ENCODE measurements at places on chromosomes 13 and 19.

DNA sequence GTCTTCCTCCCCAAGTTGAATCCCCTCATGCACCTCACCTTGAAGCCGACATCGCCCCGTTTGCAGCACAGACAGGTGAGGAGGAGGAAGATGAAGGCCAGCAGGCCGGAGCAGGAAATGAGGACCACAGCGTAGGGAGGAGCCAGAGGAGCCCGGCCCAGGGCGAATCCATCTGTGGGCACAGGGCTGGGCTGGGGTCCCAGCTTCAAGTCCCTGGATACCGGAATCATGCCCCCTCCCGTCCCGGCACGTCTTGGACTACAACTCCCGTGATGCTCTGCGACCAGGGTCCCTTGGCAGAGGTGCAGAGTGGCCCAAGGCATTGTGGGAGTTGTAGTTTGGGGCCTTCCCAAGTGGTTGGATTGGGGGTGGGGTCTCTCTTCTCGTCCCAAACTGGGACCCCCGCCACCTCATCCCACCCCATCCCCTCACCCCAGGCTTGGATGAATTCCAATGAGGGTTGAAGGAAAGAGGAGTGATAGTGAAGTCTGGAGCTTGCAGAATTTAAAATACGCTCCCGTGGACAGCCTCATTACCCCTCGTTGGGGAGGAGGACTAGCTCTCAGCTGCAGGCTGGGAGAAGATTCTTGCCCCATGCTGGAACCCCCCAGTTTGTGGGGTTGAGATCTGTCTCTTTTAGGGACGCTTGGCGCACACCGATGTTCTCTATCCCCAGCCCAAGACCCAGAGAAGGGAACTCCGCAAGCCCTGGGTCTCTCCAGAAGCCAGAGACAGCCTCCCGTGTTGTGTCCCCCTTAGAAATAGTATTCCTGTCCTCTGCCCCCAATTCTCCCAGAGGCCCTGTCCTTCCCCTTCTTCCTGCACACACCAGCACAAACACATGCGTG lies 990 bp downstream of the LMTK3 start:
- DNase-seq: no peak

GRCh38 chr13:47215736-47216135 lies 318.9 kb upstream of the HTR2A start:
- no peak for DNase-seq

- DNase-seq: no peak
These were observed 318.2 kb downstream of the MYO16 start for GRCh38 chr13:108947551-108948030.

GRCh38 chr19:45528149-45528743 lies 21.0 kb downstream of the VASP start:
- DNase-seq: no peak

DNA sequence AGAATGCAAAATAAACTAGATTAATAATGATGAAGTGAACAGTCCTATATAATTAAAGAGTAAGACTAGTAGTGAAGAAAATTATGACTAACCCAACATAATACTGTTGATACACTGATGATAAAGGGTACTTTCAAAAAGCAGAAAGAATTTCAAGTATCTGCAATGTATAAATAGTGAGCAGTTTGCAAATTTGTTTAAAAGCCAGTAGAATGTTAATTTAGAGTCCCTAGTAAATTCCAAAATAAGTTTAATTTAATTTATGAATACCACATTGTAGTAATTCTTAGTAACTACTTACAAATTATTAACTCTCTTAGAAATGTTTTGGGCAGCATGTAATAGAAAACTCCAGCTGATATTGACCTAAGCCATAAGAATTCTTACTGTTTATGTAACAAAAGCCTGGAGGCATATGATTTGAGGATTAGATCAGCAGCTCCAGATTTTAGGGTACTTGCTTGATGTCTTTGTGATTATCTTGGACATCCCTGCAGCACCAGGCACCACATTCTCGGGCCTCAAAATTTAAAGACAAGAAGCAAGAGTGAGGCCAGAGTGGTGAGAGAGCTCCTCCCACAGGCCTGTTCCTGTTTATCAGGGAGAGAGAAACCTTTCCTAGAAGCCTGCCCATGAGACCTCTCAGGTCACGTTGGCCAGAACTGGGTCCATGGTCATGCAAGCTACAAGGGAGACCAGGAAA lies 67.6 kb upstream of the TDRD3 start:
- DNase-seq: no peak

DNA sequence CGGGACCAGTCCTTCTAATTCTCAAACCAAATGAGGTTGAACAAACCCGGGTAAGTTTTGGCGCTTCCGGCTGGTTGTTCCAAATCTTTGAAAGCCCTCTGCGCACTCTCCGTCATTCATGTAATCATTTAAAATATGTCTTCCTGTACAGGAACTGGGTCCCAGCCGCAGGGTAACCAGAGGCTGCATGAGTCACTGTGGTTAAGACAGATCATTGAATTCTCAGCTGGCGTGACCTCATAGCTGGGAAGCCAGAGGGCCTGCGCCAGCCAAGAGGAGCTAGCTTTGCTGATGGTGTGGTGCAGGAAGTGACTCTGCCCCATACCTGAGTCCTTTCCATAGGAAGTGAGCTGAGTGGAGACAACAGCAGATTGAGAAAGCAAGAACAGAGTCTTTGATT lies 135.2 kb downstream of the TSHZ3 start:
- no peak for DNase-seq

DNA sequence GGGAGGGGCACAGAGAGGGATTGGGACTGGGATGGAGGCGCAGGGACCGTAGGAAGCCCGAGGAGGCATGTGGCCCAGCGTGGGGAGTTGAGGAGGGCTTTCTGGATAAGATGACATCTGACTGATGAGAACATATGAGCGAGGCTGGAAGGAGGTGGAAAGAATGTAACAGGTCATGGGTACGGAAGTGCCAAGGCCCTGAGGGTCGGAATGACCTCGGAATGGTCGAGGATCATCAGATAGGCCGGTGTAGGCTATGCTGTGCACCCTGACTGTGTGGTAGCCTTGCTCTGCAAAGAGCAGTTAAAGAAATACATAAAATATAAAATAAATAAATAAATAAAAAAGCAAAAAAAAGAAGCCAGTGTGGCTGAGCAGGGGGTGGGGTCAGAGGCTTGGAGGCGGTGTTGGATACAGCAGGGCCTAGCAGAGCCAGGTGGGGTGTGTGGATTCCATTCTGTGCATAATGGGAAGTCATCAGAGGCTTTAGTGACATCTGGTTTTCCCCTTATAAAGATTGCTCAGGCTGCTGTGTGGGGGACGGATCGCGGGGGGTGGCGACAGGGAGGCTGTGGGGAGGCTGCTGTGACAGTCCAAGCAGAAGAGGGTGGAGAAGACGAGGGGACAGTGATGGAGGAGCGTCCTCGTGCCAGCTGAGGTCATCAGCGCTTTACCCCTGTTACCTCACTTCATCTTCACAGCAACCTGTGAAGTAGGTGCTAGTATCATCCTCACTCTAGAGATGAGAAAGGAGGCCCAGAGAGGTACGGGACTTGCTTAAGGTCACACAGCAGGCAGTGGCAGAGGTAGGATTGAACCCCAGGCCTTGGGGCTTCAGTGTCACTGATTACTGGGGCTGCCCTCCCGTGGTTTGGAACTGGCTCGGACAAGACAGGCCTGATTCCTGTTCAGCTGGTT lies 5.0 kb downstream of the PAK4 start:
- DNase-seq: no peak

- DNase-seq: no peak
These were observed 349.5 kb upstream of the MIR17HG start for GRCh38 chr13:90997951-90998350.

GRCh38 chr13:113184568-113185440 lies 23.7 kb downstream of the PCID2 start:
- no peak for DNase-seq

DNA sequence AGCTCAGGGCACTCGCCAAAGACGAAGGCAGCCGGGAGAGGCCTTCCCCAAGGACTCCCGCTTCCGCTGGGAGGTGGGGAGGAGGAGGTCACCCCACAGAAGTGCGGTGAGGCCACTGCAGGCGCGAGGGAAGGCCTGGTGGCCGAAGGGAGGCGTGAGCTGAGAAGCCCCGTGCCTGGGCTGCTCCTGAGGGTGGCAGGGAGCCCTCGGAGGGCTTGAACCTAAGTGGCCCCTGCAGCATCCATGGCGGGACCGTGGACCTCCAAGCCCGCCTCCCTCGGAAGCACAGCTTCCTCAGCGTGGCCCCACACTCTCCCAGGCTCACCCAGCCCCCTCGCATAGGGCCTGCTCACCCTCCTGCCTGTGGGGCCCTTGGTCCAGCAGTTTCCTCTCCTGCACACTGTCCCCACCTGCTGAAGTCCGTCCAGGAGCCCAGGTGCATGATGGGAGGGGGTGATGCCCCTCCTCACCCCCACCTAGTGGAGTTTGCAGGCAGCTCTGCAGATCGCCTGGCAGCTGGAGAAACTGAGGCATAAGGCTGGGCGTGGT lies 25.9 kb downstream of the EFNA2 start:
- DNase-seq: no peak

DNA sequence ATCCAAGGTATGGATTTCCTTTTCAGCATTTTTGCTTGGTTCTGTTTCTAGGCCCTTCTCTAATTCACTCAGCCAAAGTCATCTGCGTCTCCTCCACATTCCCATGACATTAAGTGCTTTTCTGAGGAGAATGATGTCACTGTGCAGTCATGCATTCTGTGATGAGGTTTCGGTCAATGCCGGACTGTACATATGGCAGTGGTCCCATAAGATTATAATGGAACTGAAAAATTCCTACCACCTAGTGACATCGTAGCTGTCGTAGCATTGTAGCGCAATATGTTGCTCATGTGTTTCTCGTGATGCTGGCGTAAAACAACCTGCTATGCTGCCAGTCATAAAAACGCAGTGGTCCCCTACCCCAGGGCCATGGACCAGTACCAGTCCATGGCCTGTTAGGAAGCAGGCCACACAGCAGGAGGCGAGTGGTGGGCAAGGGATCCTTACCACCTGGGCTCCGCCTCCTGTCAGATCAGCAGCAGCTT lies 63.4 kb upstream of the TNFRSF19 start:
- peak; percentile 67 for DNase-seq

DNA sequence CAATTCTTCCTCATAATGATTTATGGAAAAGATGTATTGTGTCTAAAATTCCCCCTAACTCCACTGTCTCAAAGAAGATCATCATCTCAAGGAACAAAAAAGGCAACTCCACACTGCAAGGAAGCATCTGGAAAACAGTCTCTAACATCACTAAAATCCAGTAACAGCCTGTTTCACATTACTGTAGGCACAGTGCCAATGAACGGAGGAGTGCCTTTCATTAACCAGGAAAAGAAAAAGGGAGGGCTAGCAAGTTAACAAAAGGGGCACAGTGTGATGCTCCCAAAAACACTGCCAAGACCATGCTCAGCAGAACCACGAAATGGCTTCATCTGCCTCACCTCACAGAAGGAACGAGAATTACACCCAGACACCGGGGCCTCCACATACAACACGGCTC lies 8.5 kb downstream of the TMTC4 start:
- DNase-seq: no peak

GRCh38 chr13:35343417-35343816 lies 133.1 kb downstream of the MAB21L1 start:
- DNase-seq: no peak

DNA sequence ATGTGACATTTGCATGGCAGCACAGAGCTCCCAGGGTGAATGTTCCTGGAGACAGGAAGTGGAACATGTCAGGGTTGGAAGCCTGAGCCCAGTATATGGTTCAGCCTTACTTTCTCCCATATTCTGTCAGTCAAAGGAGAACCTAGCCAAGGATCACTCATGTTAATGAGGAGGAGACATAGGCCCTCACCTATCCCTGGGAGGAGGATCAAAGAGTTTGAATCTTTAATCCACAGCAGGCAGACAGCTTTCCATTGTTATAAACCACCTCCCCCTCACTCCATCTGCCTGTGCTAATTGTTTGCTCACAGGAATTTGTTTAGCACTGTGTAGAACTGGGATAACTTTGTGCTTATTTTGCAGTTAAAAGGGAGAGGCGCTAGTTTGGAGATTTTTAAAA lies 1069.1 kb downstream of the EFNB2 start:
- no peak for DNase-seq

GRCh38 chr19:39423258-39424086 lies 11.0 kb downstream of the PLEKHG2 start:
- no peak for DNase-seq

GRCh38 chr13:43749503-43749902 lies 37.3 kb downstream of the ENOX1 start:
- DNase-seq: no peak

- no peak for DNase-seq
These were observed 16.3 kb upstream of the RNASEH2B start for GRCh38 chr13:50893211-50893852.

GRCh38 chr13:50225193-50226155 lies 210.2 kb downstream of the KCNRG start:
- no peak for DNase-seq

- no peak for DNase-seq
These were observed 714.5 kb downstream of the UQCRFS1 start for GRCh38 chr19:28498404-28498976.

- no peak for DNase-seq
These were observed 11.1 kb downstream of the UQCRFS1 start for GRCh38 chr19:29201855-29202254.

DNA sequence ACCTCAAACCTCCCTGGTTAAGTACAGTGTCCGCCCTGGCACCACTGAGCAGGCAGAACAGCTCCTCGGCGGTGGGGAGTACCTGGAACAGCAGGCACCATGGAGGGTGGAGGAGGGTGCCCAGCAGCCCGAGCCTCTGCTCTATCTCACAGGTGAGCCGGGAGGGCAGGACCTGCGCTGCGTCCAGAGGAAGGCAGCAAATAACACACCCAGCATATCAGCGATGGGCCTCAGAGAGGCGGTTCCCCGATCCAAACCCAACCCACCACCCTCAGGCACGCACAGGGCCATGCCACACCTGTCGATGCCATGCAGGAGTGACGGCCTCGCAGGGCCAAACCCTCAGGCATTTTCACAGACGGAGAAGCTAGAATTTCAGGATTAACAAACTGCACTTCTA lies 11.8 kb downstream of the PEPD start:
- no peak for DNase-seq

GRCh38 chr13:38440666-38441065 lies 91.0 kb downstream of the UFM1 start:
- DNase-seq: peak; percentile 9

DNA sequence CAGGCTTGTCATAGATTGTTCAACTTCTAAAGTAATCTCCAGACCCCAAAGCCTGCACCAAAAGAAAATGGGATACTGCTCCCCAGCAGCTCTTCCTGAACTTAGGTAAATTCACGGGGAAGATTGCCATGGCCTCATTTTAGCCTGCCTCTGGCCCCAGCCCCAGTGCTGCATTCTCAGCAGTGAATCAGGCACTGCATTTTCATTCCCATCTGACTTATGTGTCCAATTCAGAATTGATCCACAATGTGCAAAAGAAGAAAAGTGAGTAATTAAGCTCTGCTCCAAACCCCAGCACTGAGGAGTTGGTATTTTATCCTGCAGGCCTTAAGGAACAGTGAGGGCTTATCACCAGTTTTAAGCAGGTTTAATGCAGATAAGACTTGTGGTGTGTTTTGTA lies 176.4 kb downstream of the KCTD12 start:
- DNase-seq: no peak

- no peak for DNase-seq
These were observed 311.0 kb downstream of the MTUS2 start for GRCh38 chr13:29131159-29131558.

DNA sequence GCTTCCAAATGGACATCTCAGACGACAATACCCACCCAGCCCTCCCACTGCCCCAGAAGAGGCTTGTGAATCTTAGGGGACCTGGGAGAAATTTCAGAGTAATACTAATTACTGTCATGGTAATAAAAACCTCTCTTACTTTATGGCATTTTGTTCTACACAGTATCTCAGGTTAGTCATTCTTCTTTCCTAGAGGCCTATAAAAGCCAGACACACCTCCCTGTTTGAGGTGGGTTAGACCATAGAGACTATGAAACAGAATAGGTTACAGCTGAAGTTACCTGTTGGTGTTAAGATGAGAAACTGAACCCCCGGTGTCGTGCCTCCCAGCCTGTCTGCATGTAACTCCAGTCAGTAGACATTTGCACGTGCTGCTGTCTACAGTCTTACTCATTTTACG lies 113.9 kb downstream of the SLC7A1 start:
- DNase-seq: no peak
